ENCODE measurements at places on chromosomes 5 and 9.

GRCh38 chr9:90702441-90702955 lies 59.9 kb upstream of the DIRAS2 start:
- DNase-seq: no peak

- no peak for DNase-seq
Observed at GRCh38 chr5:99122976-99123375, 194.2 kb upstream of the CHD1 start.

- DNase-seq: no peak
Observed at GRCh38 chr9:249025-249424, 34.4 kb downstream of the DOCK8 start.

- no peak for DNase-seq
Observed at GRCh38 chr5:94694671-94695070, 76.2 kb downstream of the SLF1 start.

DNA sequence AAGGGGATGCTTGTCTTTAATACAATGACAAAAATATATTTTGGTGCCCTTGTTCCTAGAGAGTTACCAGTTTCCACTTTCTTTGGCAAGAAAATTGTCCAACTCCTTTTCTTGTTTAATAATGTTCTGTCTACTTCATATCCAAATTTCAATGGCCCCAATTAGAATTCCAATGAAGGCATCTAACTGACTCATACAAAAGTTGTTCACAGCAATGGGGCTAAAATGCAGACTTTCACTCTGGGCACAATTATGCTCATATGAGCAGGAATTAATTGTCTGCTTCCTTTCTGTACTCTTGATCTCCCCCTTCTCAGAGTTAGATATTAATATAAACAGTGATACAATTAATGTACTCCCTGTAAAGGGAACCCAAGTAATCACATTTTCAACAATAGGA lies 42.1 kb upstream of the ZNF622 start:
- DNase-seq: no peak

- DNase-seq: no peak
Observed at GRCh38 chr5:16561660-16562059, 55.1 kb downstream of the RETREG1 start.

DNA sequence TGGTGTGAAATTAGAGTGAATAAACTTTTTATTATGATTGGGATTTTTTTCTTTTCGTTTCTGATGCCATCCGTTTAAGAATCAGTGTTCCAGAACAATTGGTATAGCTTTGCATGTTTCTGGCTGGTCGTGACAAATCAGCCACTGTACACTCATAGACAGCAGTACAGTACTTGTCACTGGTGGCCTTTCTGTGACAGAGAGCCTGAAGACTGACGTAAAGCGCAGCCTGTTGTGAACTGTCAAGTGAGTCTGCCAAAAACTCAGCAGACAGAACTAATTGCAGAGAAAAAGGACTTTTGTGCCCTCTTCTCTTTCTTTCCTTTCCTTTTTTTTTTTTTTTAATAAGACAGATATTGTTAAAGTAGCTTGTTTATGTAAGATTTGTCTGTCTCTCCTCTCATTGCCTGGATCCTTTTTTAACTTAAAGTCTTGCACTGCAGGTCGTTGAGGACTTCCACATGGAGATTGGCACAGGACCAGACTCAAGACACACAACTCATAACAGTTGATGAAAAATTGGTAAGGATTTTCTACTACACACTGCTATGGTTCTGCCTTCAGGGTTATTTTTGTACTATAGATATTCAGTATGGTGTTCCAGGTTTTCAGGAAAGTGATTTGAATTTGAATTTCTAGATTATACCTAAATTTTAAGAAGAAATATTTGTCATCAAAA lies 42.7 kb downstream of the NDUFS4 start:
- DNase-seq: no peak

DNA sequence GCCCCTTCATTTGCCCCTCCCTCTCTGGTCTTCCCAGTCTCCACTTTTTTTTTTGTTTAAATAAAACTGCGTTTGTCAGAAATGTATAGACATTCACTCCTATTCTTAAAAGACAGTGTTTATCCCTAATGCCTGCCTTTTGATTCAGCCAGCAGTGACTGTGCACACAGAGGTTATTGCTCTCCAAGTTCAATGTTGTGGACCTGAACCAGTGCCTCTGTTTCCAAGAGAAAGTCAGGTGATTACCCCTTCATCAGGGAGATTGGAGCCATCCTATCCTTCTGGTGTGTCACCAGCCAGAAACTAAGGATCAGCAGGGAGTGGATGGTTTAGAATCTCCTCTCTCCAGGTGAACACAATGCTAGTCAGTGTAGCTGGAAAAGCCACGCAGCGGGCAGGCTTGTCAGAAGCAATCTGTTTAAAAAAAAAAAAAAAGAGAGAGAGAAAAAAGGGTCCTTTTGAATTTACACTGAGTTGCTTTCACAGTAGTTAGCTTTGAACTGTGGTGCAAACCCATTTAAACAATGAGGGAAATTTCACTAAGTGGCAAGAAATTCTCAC lies 167.5 kb upstream of the DMRT1 start:
- no peak for DNase-seq

GRCh38 chr9:100071271-100071670 lies 27.5 kb downstream of the ERP44 start:
- no peak for DNase-seq

- no peak for DNase-seq
Observed at GRCh38 chr9:137247916-137248175, 3.2 kb upstream of the STPG3 start.

DNA sequence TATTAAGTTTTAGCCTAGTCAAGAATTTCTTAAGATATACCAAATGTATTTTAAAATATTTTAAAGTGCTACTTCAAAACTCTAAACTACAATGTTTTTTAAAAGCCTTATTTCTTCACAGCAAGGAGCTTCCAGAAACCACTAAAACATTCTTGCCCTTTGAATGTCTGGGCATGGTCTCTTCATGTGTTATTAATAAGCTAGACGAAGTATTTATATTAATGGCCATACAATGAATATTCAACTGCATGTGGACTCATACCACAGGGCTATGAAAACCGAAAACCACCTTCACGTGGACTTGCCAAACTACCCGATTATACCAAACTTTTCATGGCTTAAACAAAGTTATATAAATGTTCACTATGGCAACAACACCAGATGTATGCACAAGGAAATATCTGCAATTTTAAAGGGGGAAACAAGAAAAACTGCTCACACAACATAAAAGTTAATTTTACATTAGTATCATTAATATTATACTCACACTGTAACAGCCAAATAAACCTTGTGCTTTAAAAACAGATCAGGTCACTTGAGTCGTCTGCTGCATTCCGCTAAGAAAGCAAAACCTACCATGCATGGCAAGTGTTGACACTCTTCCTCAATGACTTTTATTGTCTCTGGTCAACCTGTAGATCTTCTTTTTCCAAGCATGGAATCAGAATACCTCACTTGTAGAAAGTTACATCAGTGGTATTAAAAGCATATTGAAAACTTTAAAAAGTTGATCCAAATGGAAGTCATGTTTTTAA lies 246.3 kb downstream of the BNC2 start:
- no peak for DNase-seq

- DNase-seq: no peak
Observed at GRCh38 chr5:151251001-151251551, 1.9 kb upstream of the GM2A start.

DNA sequence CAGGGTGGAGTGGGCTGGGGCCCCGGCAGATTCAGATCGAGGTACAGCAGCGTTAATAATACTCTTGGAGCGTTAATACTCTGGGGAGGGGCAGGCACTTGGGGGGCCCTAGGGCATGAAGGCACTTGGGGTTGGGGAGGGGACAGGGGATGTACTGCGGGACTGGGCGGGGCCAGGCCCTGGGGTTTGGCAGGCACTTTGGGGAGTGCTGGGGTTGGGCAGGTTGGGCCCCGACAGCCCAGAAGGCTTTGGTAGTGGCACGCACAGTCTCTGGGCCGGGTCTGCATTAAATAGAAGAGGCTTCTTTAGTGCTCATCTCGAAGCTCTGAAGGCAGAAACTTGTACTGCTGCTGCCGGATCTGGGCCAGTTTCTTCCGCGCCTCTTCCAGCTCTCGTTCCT lies 7.8 kb upstream of the TPM2 start:
- DNase-seq: no peak

GRCh38 chr9:122336866-122337555 lies 33.8 kb upstream of the PTGS1 start:
- DNase-seq: no peak

- DNase-seq: no peak
Observed at GRCh38 chr9:96173640-96174039, 128.3 kb downstream of the HSD17B3 start.

DNA sequence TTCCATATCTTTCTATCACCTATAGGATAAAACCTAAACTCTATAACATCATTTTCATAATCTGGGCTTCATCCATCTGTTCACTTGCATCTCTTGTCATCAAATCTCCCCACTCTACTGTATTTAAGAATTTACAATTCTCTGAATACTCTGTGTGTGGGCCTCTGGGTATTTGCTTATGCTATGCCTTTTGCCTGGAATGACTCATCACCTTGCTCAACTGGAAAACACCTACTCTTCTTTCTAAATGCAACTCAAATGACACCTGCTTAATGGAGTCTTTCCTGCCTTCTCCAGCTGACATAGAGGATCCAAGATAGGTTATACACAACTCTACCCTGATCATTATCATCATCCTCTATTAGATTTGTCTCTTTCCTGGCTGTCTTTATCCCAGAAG lies 421.7 kb downstream of the SPATA31D1 start:
- DNase-seq: no peak

DNA sequence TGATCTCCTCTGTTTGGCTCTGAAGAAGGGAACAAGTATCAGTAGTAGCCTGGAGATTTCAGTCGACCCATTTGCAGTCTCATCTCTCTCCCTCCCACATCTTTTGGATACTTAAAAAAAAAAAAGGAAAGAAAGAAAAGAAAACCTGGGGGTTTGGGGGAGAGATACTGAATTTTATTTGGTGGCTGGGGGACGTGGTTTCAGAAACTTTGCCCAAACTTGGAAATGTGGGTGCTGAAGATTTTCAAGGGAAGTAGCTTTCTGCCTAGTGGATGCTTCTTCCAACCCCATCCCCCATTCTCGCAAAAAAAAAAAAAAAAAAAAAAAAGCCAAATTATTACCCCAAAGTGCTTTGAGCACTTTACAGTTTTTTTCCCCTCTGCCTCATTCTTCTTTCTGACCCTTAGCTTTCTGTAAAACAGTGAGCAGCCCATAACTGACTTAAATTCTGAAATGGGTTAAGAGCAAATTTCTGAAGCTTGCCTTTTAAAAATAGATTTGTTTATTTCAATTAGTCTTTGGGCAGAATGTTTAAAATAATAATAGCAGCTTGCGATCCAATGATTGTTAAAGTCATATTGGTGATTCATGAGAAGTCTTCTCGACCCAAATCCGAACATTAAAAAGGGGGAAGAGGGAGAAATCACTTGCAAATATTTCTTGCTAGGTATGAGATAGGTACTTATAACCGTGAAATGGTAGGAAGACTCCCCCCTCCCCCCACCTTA lies 894 bp downstream of the FST start:
- DNase-seq: no peak

GRCh38 chr9:35679091-35679490 lies 5.4 kb downstream of the CA9 start:
- no peak for DNase-seq

DNA sequence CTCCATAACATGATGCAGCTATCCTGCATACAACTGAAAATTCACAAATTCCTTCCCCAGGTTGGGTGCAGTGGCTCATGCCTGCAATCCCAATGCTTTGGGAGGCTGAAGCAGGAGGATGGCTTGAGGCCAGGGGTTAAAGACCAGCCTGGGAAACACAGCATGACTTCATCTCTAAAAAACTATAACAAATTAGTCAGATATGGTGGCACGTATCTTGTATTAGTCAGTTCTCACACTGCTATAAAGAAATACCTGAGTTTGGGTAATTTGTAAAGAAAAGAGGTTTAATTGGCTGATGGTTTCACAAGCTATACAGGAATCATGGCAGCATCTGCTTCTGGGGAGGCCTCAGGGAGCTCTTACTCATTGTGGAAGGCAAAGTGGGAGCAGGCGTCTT lies 56.4 kb upstream of the DAPK1 start:
- DNase-seq: no peak

DNA sequence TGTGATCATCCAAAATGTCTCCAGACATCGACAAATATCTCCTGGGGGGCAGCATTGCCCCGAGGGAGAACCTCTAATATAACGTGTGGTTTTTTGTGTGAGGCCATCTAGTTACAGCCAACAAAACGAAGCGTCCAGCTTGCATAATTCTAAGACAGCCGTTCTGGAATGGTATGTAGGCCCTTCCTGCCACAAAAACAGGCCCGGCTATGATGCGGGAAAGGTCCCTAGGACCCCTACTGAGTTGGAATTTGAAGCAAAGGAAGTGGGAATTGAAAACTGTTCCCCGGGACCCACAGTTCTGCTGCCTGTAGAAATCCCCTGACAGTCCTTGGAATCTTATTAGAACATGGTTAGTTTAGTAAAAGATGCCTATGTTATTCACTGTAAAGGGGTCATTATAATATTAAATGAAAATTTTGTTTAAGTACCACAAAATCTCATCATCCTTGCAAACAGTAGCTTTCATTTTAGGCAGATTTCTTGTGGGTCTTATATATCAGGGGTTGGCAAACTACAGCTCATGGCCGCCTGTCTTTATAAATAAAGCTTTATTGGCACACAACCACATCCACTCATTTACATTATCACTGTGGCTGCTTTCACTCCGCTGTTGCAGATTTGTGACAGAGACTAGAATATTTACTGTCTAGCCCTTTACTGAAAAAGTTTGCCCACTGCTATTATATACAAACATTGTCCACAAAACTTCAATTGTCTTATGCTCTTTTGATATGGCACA lies 70.7 kb downstream of the MSX2 start:
- no peak for DNase-seq

GRCh38 chr9:117523531-117524153 lies 108.8 kb upstream of the ASTN2 start:
- no peak for DNase-seq

- no peak for DNase-seq
Observed at GRCh38 chr9:108093773-108094675, 604.5 kb upstream of the KLF4 start.

GRCh38 chr9:75540185-75540584 lies 350.3 kb upstream of the PCSK5 start:
- DNase-seq: no peak

DNA sequence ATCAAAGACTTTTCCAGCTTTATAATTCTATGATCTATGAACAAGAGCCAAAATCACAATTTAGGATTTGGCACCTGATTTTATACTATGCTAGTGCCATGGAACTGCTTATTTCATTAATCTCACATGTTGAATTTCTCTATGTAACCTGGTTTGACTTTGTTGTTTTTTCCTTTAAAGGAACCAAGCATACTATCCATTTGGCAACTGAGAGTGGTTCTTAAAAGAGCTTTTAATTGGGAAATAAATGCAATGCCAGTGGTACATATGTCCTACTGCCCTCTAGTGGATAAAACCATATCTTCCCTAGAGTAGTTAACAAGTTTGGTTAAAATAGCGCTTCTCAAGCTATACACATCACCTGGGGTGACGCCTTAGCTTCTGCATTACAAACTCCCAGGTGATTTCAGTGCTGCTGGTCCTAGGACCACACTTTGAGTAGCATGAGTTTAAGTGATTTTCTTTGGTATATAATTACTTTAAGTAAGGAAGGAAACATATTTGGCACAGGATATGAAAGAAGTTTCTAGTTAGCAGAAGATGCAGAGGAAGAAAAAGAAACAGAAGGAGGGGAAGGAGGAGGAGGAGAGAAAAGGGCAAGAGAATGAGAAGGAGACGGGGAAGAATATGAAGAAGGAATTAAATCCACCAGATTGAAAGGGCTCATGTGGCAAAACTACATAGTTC lies 56.8 kb downstream of the FGF10 start:
- no peak for DNase-seq

- no peak for DNase-seq
Observed at GRCh38 chr5:166962461-166962860, 1329.0 kb upstream of the WWC1 start.

- DNase-seq: no peak
Observed at GRCh38 chr5:115815693-115816225, 700 bp downstream of the CDO1 start.

All from stimulated activated CD4-positive, alpha-beta T cell treated with anti-CD3 and anti-CD28 coated beads, TNF-alpha, amount 100 ng/mL, for 1 hour (primary cell).